Daoy (cell line): ENCODE measurements at places on chromosomes 7 and 10. TPM values are rescaled to one million over a fixed set of nuclear protein-coding genes. Genes with fewer than 3 reads are reported as not detected.

PRR15 gene
- total RNA-seq, result 2.3 and 3.5 TPM in 2 replicates

DNA sequence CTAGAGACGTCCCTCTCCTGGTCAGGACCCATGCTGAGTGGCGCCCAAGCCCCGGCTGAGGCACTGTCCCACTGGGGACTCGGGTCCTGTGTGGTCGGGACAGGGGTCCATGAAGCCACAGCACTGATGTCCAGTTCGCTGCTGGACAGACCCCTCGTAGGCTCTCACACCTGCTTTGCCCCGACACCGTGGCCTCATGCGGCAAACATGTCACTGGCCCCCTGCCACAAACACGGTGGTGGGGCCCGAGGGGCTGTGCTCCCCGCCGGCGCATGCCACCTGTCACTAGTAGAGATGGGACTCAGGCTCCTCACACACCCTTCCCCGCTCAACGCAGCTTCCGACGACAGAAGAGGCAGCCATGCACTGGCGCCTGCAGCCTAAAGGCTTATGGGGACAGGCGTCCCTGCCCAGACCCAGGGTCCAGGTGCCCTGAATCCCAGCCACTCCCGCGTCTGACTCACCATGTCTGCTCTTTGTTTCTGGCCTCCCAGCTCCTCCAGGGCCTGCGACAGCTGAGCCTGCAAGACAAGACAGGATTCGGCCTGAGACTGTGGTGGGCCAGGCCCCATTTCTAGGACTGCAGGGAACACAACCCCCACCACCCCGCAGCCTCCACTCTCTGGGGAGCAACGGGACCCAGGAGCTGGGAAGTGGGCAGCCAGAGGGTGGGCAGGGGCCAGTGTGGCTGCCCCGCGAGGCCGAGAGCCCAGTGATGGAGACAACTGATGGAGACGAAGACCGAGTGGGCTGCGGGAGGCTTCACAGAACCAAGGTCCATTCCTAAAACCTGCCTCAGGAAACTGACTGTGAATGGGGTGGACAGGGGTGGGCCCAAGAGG lies 230.9 kb downstream of the MAD1L1 start:
- no peak for DNase-seq

- DNase-seq, result no peak
Observed at GRCh38 chr7:139022286-139022685, 13.6 kb downstream of the ZC3HAV1L start.

GRCh38 chr7:20304366-20304765 lies 26.3 kb upstream of the ITGB8 start:
- no peak for DNase-seq

- DNase-seq, result no peak
Observed at GRCh38 chr7:128893251-128894100, 17.0 kb downstream of the KCP start.

DNA sequence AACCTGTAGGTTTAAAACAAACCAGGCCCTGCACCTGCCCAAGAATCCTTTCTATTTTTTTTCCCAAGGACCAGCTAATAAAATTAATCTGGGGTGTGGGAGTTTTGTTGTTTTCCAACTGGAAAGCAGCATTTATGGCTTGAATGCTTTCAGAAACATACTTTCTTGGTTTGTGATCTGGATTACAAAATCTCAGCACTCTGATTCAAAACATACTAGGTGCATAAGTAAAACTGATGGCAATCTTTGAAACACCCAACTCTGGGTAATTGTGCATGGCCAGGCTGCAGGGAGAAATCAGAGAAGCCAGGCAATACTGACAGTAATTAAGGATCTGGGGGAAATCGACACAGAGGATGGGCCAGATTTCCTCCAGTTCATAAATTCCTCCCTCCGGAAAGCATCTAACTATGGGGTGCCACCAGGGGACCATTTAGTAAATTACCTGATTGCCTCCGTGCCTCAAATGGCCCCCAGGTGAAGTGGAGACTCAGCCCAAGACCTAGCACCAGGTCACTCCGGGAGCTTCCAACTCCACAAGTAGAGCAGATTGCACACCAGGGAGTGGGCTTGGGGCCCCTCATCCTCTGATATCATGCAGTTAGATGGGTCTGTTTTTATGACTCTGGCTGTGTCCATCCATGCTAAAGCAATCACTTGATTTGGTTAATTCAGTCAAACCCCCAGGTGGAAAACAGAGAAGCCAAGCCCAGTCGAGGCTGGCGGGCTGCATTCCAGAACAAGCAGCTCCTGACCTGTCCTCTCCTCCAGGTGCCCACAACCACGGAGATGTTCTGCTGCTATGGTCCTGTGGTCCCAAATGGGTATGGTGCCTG lies 15.2 kb upstream of the C10orf53 start:
- DNase-seq, result no peak

- DNase-seq, result no peak
Observed at GRCh38 chr7:102046373-102047117, 229.1 kb downstream of the CUX1 start.

GRCh38 chr10:126465771-126466170 lies 77.5 kb upstream of the ADAM12 start:
- DNase-seq, result no peak

GRCh38 chr7:35802102-35802466 lies 1.2 kb downstream of the SEPTIN7 start:
- DNase-seq, result no peak

CAV1 gene
- 465 and 514 TPM in 2 replicates for total RNA-seq

DNA sequence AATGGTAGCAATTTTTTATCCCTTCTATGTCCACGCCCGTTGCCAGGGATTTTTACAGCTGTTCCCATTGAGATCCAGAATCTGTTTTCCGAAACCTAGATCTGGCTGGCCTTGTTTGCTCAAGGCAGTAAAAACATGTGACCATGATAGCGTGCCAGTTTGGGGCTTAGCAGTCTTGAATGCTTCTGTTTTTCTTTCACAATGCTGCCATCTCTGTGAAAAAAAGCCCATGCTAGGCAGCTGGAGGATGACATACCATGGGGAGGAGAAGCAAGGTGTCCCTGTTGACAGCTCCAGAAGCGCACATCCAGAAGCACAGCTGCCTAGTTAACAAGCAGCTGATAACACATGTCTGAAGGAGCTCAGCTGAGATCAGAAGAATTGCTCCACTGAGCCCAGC lies 2.2 kb upstream of the ZNF92 start:
- DNase-seq, result no peak

DNA sequence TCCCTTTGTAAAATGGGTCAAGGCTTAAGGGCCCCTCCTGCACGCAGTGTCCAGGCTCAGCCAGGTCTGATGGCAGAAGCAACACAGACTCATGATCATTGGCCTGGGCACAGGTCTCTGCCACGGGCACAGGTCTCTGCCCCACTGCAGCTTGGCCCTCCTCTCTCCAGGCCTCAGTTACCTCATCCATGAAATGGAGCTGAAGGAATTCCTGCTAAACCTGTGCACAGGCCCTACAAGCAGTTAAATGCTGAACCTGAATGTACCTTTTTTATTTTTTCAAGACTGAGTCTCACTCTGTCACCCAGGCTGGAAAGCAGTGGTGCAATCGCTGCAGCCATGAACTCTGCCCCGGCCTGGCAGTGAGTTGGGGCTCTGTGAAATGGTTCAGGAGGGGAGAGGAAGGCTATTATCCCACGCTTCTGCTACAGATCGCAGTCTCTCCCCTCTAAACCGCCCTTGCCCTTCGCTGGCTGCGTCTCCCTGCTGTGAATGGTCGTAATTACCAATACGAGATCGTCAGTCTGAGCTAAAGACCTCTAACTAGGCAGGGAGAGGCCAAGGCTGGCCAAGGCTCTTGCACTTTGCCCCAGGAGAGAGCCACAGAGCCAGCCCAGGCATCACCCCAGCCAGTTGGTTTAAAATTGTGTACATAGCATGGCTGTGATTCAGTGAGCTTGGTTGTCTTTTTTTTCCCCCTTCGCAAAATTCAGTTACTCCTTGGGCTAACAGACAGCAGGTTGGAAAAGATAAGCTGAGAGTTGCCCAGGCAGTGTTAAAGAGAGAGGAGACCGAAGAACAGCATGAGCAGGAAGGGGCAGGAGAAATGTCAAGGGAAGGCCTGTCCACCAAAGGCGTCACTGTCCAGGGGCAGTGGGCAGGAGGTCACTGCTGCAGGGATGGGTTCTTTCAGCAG lies 93.0 kb upstream of the KCTD7 start:
- DNase-seq, result no peak

GRCh38 chr10:52706332-52707070 lies 66.1 kb downstream of the MBL2 start:
- DNase-seq, result peak; percentile 37

NUTM2B gene
- 0.11 TPM in 1 of 2 replicates, not detected in the other for total RNA-seq
